ENCODE measurements at places on chromosomes 4 and X. TPM values are rescaled to one million over a fixed set of nuclear protein-coding genes. Genes with fewer than 3 reads are reported as not detected.

The NAA11 gene
- total RNA-seq: not detected

DNA sequence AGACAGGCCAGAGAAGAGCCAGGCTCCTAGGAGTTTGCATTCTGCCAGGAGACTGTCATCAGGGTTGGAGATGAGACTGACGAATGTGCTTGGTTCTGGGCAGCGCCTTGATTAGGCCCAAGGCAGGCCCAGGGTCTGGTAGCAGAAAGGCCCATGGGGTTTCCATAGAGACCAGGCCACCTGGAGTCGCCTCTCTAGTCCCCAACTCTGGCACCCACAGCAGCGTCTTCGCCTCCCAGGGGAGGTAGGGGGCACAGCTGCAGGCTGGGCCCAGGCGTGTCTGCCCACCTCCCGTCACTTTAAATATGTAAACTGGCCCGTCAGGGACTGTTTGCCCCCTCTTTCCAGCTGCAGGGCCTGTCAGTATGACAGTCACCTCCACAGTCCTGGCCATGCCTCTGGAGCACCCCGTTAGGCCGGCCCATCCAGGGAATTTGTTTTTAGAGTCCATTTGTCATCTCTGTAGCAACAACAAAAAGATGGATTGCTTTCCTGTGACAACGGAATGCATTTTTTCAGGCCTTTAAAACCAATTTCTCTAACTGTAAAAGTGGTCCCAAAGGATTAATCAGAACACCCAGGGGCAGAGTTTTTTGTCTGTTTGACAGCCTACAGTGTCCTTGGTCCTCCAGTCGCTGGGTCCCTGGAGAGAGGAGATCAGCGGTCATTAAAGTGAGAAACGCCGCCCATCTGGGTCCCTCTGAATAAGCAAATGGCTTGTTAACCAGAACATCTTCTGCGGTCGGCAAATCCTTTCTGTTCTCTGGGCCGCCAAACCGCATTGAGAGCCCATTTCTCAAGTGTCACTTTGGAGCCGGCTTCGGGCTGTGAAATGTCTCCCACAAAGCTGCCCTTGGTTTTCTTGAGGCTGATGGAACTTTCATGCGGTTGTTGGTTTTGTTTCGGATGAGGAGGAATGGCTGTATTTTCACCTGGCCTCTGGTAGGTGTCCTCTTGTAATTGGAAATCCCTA, 153.0 kb upstream of the PSAPL1 start:
- H3K4me1 ChIP-seq: no peaks in the 10 kb centered on the region
- H3K4me3 ChIP-seq: no peak overlapping the region
- H3K36me3 ChIP-seq: no peaks in the 10 kb centered on the region

The FRMPD4 gene
- total RNA-seq: not detected

GRCh38 chrX:41667631-41668030, 21.1 kb upstream of the GPR34 start:
- H3K36me3 ChIP-seq: peaks cover 6% of the 10 kb centered on the region
- no peaks in the 10 kb centered on the region for H3K4me1 ChIP-seq
- H3K4me3 ChIP-seq: no peak overlapping the region
- H3K27me3 ChIP-seq: no peaks in the 10 kb centered on the region
- no peak overlapping the region for H3K27ac ChIP-seq

DNA sequence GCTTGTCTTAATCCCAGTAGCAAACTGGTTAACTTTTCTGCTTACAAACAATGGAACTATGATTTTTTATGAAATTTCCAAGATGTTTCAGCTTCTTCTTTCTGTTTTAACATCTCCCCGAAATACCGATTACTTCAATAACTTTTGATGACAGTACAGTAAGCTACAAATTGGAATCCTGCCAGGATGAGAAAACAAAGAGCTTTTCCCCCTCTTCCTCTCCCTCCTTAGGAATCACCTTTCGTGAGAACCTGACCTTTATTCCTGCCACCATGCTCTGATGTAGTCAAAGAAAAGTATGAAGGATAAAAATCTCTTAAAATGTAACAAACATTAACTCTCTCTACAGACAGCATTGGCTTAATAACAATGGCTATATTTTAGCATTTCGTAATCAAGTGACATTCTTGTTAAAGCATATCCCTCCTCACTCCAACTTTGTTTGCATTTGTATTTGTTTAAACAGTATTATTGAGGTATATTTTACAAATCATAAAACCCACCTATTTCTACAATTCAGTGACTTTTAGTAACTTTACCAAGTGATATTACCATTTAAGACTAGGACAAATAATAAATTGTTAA, 148.7 kb upstream of the NAP1L5 start:
- H3K4me3 ChIP-seq: no peak overlapping the region
- DNase-seq: no peak
- no peaks in the 10 kb centered on the region for H3K36me3 ChIP-seq
- no peak overlapping the region for H3K27ac ChIP-seq
- no peaks in the 10 kb centered on the region for H3K4me1 ChIP-seq

DNA sequence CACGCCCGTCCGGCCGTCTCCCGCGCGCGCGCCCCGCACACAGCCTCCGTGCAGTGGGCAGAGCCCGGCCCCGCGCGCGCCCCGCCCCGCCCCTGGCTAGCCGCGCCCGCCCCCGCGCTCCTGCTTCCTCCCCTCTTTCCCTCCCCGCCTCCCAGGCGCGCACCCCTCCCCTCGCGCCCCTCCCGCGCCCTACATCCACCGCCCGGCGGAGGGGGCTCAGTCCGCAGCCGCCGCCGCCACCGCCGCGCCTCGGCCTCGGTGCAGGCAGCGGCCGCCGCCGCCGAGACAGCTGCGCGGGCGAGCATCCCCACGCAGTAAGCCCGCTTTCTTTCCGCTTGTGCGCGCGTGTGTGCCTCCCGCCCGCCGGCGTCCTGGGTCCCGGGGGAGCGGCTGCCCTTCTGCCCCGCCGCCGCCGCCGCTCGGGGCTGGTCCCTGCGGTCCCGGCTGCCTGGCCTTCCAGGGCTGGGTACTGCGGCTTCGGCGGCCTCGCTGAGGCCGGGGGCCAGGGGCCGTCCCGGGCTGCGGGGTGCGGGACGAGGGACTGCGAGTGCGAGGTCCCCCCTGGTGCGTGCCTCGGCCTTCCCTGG, at the start of gene FHL1:
Gene FHL1 (plus strand): TSS at position 219 of the 587 bp plus-strand sequence.
- H3K36me3 ChIP-seq: no peaks in the 10 kb centered on the region
- H3K4me3 ChIP-seq: peak within 1 kb of the TSS; percentile 55
- H3K4me1 ChIP-seq: no peaks in the 10 kb centered on the region
- peak within 1 kb of the TSS; percentile 56 for H3K27ac ChIP-seq
- DNase-seq: peak; percentile 12

- H3K36me3 ChIP-seq: no peaks in the 10 kb centered on the region
- no peaks in the 10 kb centered on the region for H3K4me1 ChIP-seq
- H3K27me3 ChIP-seq: no peaks in the 10 kb centered on the region
- DNase-seq: no peak
- no peak overlapping the region for H3K27ac ChIP-seq
- no peak overlapping the region for H3K4me3 ChIP-seq
Measured at GRCh38 chr4:87510747-87511146, 18.4 kb downstream of the SPARCL1 start.

The ENOX2 gene
- total RNA-seq: 10.3 TPM

The LRRC66 gene
- total RNA-seq: 0.11 TPM

- H3K4me1 ChIP-seq: no peaks in the 10 kb centered on the region
- no peaks in the 10 kb centered on the region for H3K36me3 ChIP-seq
- no peak overlapping the region for H3K27ac ChIP-seq
- no peak for DNase-seq
Measured at GRCh38 chrX:119090627-119091026, 17.8 kb downstream of the CT47C1 start.

DNA sequence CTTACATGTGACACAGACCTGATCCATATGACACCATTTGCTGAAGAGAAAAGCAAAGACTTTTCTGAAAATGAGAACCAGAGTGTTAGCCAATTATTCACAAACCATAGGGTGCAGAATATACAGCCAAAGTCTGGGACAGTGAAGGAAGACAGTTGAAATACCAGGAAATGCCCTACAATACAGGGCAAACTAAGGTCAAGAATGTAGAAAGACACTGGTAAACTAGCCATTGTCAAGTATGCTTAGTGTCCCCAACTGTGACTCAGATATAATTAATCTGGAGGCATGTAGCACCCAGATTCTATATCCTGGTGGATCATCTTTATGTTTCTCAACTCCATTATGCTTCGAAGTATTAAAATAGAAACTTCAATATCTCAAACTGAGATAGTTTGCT, 200.9 kb upstream of the FSTL5 start:
- H3K27me3 ChIP-seq: no peaks in the 10 kb centered on the region

- H3K4me3 ChIP-seq: peak within 1 kb of the TSS; percentile 4
- H3K4me1 ChIP-seq: no peaks in the 10 kb centered on the region
- DNase-seq: peak; percentile 31
- H3K27ac ChIP-seq: peak within 1 kb of the TSS; percentile 25
Measured at GRCh38 chr4:186104114-186104889, at the start of gene FAM149A. FAM149A (plus strand) TSS chr4:186104704.

The AMTN gene
- total RNA-seq: not detected

- no peak for DNase-seq
- H3K4me1 ChIP-seq: peaks cover 55% of the 10 kb centered on the region
- H3K27me3 ChIP-seq: no peaks in the 10 kb centered on the region
- no peaks in the 10 kb centered on the region for H3K36me3 ChIP-seq
- H3K27ac ChIP-seq: peak overlapping the region; percentile 61
Measured at GRCh38 chrX:12986164-12986779, 11.4 kb downstream of the TMSB4X start.

GRCh38 chr4:3342182-3342854, 49.5 kb downstream of the RGS12 start:
- no peak for DNase-seq
- no peak overlapping the region for H3K27ac ChIP-seq
- H3K36me3 ChIP-seq: no peaks in the 10 kb centered on the region
- H3K4me3 ChIP-seq: no peak overlapping the region
- no peaks in the 10 kb centered on the region for H3K27me3 ChIP-seq
- H3K4me1 ChIP-seq: peaks cover 4% of the 10 kb centered on the region

The GALNTL6 gene
- total RNA-seq: not detected

GRCh38 chrX:41022566-41022965, 62.7 kb upstream of the USP9X start:
- H3K4me3 ChIP-seq: no peak overlapping the region
- H3K27ac ChIP-seq: no peak overlapping the region
- DNase-seq: no peak
- H3K27me3 ChIP-seq: no peaks in the 10 kb centered on the region

- H3K27ac ChIP-seq: no peak overlapping the region
- no peak overlapping the region for H3K4me3 ChIP-seq
- DNase-seq: no peak
Measured at GRCh38 chr4:52372747-52373146, 286.4 kb downstream of the USP46 start.

The TAB3 gene
- total RNA-seq: 21.6 TPM

DNA sequence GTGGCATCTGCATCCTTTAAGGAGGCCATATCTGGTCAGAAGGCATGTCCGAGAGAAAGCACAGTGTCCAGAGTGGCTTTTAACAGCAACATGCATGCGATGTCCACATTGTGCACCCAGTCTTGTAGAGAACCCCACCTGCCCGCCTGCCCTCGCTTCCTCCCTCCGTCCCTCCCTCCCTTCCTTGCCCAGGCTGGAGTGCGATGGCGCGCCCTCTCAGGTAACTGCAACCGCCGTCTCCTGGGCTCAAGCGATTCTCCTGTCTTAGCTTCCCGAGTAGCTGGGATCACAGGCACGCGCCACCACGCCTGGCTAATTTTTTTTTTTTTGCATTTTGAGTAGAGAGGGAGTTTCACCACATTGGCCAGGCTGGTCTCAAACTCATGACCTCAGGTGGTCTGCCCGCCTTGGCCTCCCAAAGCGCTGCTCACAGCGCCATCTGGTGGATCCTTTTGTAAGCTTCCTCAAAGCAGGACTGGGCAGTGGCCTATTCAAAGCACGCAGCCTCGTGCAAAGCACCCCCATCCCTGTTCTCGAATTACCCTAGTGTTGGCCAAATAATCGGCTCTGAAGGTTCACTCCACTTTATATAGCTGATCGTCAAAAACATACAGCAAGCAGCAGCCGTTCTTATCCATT, 15.0 kb downstream of the BRCC3 start:
- no peaks in the 10 kb centered on the region for H3K36me3 ChIP-seq
- H3K4me3 ChIP-seq: no peak overlapping the region
- no peaks in the 10 kb centered on the region for H3K4me1 ChIP-seq
- DNase-seq: peak; percentile 34
- H3K27me3 ChIP-seq: no peaks in the 10 kb centered on the region
- H3K27ac ChIP-seq: no peak overlapping the region

DNA sequence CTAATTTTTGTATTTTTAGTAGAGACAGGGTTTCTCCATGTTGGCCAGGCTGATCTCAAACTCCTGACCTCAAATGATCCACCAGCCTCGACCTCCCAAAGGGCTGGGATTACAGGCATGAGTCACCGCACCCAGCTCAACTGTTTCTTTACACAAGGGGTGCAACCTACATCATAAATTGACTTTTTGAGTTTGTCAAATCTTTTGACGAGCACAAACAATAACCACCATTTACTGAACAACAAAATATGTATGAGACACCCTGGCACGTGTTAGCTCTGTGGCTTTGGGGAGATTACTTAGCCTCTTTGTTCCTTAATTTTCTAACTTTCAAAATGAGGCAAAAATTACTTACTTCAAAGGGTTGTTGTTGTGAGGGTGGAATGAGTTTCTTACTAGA, 23.5 kb upstream of the SLC34A2 start:
- H3K36me3 ChIP-seq: no peaks in the 10 kb centered on the region
- no peaks in the 10 kb centered on the region for H3K27me3 ChIP-seq
- no peak for DNase-seq
- H3K27ac ChIP-seq: no peak overlapping the region

The FAM53A gene
- total RNA-seq: 3.6 TPM

The CXCL3 gene
- total RNA-seq: 0.92 TPM

DNA sequence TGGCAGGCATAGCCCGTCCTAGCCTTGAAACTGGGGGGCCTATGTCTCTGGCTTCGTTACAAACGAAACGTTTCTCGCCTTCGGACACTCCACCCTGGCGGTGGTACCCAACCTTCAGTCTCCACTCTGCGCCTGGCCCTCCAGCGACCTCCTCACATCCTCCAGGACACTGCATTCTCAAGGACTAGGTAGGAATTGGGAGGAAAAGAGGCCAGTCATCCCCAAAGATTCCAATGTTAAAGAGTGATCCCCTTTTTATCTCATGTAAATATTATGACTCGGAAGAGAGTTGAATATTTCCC, 2.1 kb upstream of the NKX6-1 start:
- H3K4me3 ChIP-seq: no peak overlapping the region
- H3K27me3 ChIP-seq: peaks cover 56% of the 10 kb centered on the region
- no peak overlapping the region for H3K27ac ChIP-seq
- DNase-seq: no peak

- peak overlapping the region; percentile 33 for H3K4me3 ChIP-seq
- DNase-seq: peak; percentile 73
- peaks cover 49% of the 10 kb centered on the region for H3K4me1 ChIP-seq
- H3K36me3 ChIP-seq: peaks cover 22% of the 10 kb centered on the region
Measured at GRCh38 chr4:102612824-102613366, 111.7 kb downstream of the NFKB1 start.

- H3K4me1 ChIP-seq: no peaks in the 10 kb centered on the region
- H3K4me3 ChIP-seq: no peak overlapping the region
- H3K36me3 ChIP-seq: no peaks in the 10 kb centered on the region
- no peak for DNase-seq
- no peak overlapping the region for H3K27ac ChIP-seq
- H3K27me3 ChIP-seq: peaks cover 61% of the 10 kb centered on the region
Measured at GRCh38 chr4:173522160-173522950, 7.7 kb downstream of the HAND2 start.

GRCh38 chr4:151434183-151434860, 25.3 kb downstream of the FHIP1A start:
- no peak for DNase-seq
- H3K36me3 ChIP-seq: no peaks in the 10 kb centered on the region
- H3K27ac ChIP-seq: no peak overlapping the region
- H3K27me3 ChIP-seq: no peaks in the 10 kb centered on the region
- no peak overlapping the region for H3K4me3 ChIP-seq

All from naive thymus-derived CD4-positive, alpha-beta T cell (primary cell).